ENCODE measurements at places on chromosomes 1 and 21. TPM values are rescaled to one million over a fixed set of nuclear protein-coding genes. Genes with fewer than 3 reads are reported as not detected.
A peak's percentile ranks its signal among the peaks of the same experiment; 100 is the strongest.

- DNase-seq, result no peak
- no peaks in the 10 kb centered on the region for H3K27me3 ChIP-seq
- H3K4me1 ChIP-seq, result peaks cover 56% of the 10 kb centered on the region
- peak overlapping the region; percentile 29 for H3K27ac ChIP-seq
- H3K4me3 ChIP-seq, result no peak overlapping the region
Measured at GRCh38 chr1:41576620-41577019, 92.1 kb upstream of the EDN2 start.

The KRTAP19-1 gene
- total RNA-seq, result not detected

The SPATA21 gene
- not detected for total RNA-seq

- H3K27me3 ChIP-seq, result no peaks in the 10 kb centered on the region
- no peak for DNase-seq
- no peak overlapping the region for H3K27ac ChIP-seq
- H3K36me3 ChIP-seq, result peaks cover 4% of the 10 kb centered on the region
- H3K4me3 ChIP-seq, result no peak overlapping the region
Measured at GRCh38 chr1:227632325-227632724, 69.0 kb downstream of the ZNF678 start.

- no peaks in the 10 kb centered on the region for H3K36me3 ChIP-seq
- no peak for DNase-seq
Measured at GRCh38 chr1:55310505-55310971, 95.4 kb upstream of the USP24 start.

- no peak for DNase-seq
- H3K4me1 ChIP-seq, result peaks cover 31% of the 10 kb centered on the region
- no peak overlapping the region for H3K4me3 ChIP-seq
- H3K27ac ChIP-seq, result no peak overlapping the region
- peaks cover 13% of the 10 kb centered on the region for H3K36me3 ChIP-seq
Measured at GRCh38 chr1:165869343-165869742, 41.9 kb downstream of the UCK2 start.

The PRXL2B gene
- total RNA-seq, result 42.3 TPM

DNA sequence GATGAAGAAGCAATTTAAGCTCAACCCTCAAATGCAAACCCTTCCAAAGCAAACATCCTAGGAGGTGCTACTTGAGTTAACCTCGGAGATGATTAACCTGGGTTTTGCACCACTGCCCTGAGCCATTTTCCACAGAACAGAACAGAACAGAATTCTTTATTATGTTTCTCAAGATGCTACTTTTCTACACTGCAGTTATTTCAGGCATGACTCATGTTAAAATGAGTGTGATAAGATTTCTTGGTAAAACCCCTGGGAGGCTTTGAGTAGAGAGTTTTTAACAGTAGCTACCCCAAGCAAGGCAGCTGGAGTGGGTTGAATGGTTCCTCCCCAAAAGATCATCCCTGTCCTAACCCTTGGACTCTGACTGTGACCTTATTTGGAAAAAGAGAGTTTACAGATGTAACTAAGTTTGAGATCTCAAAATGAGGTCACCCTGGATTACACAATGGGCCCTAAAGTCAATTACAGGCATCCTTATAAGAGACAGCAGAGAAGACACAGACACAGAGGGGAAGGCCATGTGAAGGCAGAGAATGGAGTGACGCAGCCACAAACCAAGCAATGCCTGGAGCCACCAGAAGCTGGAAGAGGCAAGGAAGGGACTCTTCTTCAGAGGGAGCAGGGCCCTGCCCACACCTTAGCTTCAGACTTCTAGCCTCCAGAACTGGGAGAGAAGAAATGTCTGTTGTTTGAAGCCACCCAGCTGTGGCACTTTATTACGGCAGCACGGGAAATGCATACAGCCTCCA lies 153.4 kb downstream of the ETS2 start:
- peak overlapping the region; percentile 95 for H3K27ac ChIP-seq
- no peaks in the 10 kb centered on the region for H3K27me3 ChIP-seq
- H3K36me3 ChIP-seq, result peaks cover 5% of the 10 kb centered on the region
- peak; percentile 64 for DNase-seq
- peak overlapping the region; percentile 67 for H3K4me3 ChIP-seq
- peaks cover 29% of the 10 kb centered on the region for H3K4me1 ChIP-seq

The TNFSF4 gene
- total RNA-seq, result 1.9 TPM

GRCh38 chr21:46618738-46619379 lies 14.0 kb upstream of the S100B start:
- H3K27me3 ChIP-seq, result peaks cover 18% of the 10 kb centered on the region
- no peak overlapping the region for H3K27ac ChIP-seq
- no peaks in the 10 kb centered on the region for H3K36me3 ChIP-seq
- H3K4me3 ChIP-seq, result no peak overlapping the region
- DNase-seq, result no peak
- peaks cover 19% of the 10 kb centered on the region for H3K4me1 ChIP-seq

The RHD gene
- total RNA-seq, result not detected

GRCh38 chr1:173410133-173410793 lies 66.9 kb upstream of the PRDX6 start:
- H3K4me1 ChIP-seq, result peaks cover 13% of the 10 kb centered on the region
- no peak overlapping the region for H3K4me3 ChIP-seq
- H3K36me3 ChIP-seq, result no peaks in the 10 kb centered on the region
- H3K27me3 ChIP-seq, result no peaks in the 10 kb centered on the region
- H3K27ac ChIP-seq, result no peak overlapping the region
- no peak for DNase-seq

Measured in activated CD4-positive, alpha-beta T cell treated with anti-CD3 and anti-CD28 coated beads, Interleukin-2, amount 10 ng/mL, durations not matched to agents 24 days and 14 days (primary cell).